ENCODE measurements at places on chromosomes 16 and 17. TPM values are rescaled to one million over a fixed set of nuclear protein-coding genes. Genes with fewer than 3 reads are reported as not detected.

- DNase-seq = peak; percentile 41
These were observed 22.4 kb upstream of the SCNN1B start for GRCh38 chr16:23279721-23280153.

DNA sequence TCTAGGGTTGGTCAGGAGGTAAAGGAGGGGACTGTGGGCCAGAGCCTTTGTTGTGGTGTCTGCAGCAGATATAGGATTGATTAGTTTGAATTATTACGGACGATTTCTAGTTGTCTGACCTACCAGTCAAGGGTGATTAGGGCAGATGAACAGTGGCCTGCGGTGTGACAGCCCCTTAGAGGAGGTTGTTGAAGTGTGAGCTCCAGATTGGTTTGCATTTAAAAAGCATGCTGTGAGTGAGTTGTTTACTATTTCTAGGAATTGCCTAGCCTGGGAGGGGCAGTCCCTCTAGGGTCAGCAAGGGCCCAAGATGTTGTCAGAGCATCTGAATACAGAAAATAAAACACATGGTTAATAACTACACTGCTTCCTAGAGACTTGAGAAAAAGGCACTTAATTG lies 108.8 kb downstream of the ARHGAP44 start:
- no peak for DNase-seq

MT4 gene
- not detected for polyA plus RNA-seq

DNA sequence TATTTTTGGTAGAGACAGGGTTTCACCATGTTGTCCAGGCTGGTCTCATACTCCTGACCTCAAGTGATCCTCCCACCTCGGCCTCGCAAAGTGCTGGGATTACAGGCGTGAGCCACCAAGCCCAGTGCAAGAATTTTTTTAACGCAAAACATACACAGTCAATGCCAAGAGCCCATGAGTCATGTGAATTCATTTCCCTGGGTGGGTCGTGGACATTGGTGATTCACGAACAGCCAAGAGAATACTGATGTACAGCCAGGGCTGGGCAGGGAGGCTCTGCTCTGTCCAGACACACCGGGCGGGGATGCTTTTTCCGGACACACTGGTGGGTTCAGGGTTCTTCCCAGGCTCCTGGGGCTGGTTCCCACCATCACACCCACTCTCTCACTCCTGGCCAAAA lies 17.7 kb downstream of the SLC38A8 start:
- no peak for DNase-seq

CD300LB gene
- polyA plus RNA-seq = not detected

DNA sequence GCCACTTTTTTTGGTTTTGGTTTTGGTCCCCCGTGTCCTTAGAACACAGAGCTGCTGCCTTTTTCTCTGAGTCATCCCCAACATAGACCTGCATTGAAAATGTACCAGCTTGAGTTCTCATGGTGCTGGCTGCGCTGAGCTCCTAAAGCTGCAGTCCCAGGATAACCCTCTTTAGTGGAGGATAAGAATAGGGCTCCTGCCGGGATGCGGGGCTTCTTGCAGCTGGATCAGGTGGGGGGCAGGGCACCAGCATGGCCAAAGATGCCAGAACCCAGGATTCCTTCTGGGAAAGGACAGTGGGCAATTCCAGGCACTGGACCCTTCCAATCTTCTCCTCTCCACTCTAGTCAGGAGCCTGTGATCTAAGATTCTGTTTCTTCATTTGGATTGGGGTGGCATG lies 8.3 kb upstream of the CLUH start:
- no peak for DNase-seq

DNA sequence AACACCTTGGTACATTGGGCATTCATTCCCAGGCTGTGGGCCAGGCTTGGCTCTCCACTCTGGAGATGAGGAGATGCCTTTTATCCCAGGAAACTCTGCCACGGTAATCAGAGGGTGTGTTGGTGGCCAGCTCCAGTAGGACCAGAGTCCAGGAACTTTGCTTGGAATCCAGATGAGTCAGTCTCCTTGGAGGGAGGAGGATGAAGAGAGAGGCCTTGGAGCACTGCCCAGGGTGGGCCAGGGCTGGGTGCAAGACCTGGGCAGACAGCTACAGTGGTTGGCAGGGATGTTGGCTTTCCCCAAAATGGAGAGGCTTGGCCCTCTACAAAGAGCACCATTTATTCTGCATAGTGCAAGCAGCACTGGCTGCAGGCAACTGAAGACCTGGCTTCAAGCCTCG lies 209.0 kb downstream of the RGS9 start:
- no peak for DNase-seq

DNA sequence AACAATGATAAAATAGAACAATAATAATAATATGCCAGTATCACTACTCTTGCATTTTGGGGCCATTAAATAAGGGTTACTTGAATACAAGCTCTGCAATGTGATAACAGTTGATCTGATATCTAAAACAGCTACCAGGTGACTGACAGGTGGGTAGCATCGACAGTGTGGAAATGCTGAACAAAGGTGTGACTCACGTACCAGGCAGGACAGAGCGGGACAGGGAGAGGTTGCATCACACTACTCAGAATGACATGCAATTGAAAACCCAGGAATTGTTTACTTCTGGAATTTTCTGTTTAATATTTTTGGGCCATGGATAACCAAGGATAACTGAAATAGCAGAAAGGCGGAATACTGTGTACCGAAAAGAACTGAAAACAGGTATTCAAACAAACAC lies 15.8 kb upstream of the ZNF19 start:
- DNase-seq = no peak

- DNase-seq = no peak
These were observed 5.8 kb downstream of the ASB16 start for GRCh38 chr17:44176257-44176656.

IL34 gene
- polyA plus RNA-seq = 0.18 TPM

OTOP3 gene
- not detected for polyA plus RNA-seq

DNA sequence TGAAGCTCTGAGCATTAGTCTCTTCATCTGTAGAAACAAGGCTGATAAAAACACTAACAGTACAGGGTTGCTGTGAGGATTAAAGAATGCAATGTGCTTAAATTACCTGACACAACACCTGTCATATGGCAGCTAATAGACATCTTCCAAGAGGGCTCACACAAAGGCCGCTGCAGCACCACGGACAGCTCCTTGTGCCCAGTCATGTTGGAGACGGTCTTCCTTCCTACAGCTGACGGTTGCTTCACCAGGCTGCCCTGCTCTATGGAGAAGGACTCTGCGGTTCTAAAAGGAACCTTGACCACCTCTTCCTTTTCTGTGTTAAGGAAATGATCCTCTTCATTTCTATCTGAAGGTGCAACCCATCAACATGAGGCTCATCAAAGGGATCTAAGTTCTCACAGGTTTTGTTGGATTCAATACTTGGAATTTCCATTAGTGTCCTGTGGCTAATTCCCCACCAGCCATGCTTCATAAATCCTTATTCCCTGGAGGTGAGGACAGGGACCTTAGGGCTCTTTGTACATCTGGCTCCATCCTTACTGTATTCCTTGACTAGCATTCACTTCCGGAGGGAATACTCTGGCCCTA lies 138.9 kb upstream of the CES5A start:
- no peak for DNase-seq

DNA sequence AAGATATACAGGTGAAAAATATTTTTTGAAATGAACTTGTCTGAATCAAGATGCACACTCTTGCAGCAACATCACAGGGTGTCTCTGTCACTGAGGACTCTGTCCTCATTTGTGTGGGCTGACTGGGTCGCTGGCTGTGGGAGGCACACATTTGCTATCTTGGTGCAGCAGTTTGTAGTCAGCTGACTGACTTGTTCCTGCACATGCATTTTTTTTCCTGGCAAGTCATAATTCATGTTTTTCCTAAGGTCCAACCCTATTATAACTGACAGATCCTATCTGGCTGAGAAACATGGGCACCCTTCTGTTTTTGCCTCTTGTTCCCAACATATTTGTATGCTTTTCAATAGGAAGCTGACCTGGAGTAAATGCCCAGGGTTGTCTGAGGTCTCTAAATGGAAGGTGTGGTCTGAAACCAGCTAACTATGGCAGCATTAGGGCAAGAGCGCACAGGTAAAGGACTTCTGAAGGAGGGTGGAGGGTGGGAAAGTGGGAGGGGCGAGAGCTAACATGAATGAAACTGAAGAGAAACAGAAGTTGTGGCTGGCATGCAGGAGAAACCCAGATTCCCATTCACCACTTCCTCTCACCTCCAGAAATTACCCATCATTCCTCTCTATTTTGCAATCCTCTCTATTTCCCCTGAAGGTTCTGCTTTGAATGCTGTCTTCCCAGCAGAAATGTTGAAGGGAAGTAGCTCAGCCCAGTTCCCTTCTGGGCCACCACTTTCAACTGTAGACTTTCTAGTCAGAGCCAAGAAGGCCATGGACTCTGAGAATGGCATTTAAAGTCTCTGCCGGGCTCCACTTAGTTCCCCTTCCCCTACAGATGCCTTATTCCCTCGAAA lies 166.1 kb downstream of the PRKCA start:
- no peak for DNase-seq

- DNase-seq = no peak
These were observed 80.0 kb downstream of the KCNJ18 start for GRCh38 chr17:21772321-21772720.

DNA sequence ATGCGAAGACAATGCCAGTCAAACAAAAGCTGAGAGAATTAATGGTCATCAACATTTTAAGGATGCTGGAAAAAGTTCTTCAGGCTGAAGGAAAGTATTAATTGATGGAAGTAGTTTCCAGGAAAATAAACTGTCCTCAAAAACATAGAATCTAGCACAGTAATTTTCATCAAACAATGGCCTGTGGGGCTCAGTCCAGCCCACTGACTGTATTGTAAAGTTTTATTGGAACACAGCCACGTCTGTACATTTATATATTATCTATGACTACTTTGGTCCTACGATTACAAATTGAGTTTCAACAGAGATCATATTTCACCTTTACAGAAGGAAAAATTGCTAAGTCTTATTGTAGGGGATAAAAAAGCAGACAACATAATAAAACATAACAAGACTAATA lies 484.5 kb downstream of the KCNJ2 start:
- DNase-seq = no peak

DNA sequence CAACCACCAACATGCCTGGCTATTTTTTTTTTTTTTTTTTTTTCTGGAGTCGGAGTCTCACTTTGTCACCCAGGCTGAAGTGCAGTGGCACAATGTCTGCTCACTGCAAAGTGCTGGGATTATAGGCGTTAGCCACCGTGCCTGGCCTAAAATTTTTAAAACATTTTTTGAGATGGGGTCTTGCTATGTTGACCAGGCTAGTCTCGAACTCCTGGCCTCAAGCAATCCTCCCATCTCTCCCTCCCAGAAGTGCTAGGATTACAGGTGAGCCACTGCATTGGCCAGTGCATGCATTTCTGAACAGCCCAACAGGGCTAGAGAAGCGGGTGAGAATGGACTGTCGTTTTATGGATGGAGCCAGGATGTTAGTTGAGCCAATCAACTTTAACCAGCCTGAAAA lies 72.4 kb downstream of the ERCC4 start:
- DNase-seq = no peak

SLC25A19 gene
- polyA plus RNA-seq = 11.7 TPM

DNA sequence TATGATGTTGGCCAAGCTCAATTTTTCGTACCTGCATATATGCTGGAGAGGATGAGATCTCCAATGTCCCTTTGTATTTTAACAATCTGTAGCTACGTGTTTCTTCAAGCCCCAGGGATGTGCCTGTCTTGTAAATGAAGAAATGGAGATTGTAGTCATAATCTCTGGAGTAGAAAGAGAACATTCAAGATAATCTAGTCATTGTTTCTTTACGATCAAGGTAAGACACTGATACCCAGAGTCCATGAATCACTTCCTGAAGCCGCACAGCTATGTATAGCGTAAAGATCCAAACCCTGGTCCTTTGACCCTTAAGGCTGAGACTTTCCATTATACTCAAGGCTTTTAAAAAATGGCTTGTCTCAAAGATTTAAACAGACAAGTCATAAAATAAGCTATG lies 205.5 kb downstream of the HS3ST3B1 start:
- DNase-seq = no peak

LPO gene
- 0.02 TPM for polyA plus RNA-seq

DNA sequence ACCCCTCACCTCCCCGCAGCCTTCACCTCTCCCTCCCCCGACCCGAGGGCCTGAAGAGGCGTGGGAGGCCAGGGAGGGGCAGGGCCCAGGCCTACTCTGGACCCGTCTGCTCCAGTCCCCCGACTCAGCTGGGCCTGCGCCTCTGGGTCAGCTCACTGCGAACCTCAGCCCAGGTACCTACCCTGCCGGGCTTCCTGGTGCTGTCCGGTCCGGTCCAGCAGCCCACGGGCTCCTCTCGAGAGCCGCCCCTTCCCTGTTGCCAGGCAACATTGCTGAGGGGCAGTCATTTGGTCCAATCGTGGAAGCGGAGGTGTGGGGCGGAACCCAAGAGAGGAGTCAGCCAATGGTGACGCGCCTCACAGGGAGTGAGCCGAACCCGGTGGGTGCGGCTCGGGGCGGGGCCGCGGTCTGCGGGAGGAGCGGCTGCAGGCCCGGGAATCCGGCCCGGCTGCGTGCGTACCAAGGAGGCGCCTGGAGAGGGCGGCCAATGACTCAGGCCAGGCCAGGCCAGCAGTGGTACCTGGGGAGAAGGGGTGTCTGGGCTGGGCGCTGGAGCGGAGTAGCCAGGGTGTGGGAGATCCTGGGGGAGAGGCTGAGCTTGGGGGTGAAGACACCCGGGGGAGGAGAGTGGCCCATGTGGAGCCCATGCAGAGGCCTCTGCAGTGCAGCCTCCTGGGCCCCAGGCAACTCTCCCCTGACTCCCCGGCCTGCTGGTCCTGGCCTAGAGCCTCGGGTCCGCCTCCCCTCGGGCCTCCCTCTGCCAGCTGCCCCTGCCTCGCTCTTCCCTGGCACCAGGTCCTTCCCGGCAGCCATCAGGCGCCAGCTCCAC lies at the start of gene MEAK7:
MEAK7 (minus strand) TSS at position 240 of the 829 bp plus-strand sequence. CDS start 6,573 bp downstream, outside the sequence.
- DNase-seq = peak; percentile 98
